ENCODE measurements at places on chromosomes 7 and 10.

DNA sequence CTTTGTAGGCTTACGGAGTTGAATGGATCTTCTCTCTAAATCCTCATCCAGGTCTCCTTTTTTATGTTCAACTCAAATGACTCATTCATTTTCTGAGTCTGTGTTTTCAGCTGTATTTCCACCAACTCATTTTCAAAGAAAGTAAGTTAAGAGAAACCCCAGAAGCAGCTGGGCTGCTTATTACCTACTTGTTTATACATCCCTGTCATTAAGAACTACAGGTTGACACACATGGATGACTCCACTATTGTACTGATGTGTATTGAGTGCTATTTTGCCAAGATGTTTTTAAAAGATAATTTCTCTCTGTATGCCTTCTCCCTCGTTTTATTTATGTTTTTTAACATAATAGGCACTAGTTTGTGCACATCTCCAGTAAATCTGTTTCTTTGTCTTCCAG, 41.9 kb downstream of the DGKI start:
- DNase-seq, result no peak

- DNase-seq, result no peak
Measured at GRCh38 chr7:7921830-7922229, 46.8 kb upstream of the GLCCI1 start.

DNA sequence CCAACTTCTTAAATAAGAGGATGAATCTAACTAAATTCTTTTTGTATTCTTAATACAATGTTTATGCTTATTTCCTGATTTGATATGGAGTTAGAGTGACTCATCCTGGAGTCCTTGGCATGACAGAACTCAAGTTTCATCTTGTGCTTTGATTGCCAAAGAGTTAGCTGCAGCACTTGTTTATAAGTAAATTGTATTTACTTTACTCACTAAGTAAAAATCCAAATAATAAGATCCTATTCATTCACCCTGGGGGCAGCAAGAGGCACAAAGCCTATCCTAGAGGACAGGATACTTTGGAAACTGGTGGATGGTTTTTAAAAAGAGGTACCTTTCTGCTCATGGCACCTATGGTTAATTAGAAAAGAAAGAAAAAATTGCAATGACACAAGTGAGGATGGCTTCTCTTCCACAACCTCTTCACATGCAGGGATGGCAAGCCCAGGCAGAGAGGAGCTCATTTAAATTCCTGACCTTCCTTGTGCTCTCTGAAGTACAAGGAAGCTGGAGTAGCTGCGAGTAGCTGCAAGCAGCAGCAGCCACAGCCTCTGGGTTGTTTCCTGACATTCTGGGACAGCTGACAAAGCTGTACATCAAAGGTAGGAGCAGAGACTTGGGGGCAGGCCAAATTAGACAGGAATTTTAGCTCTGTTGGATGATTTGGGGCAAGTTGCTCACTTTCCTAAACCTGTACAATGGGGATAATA, 28.5 kb upstream of the CROT start:
- peak; percentile 83 for DNase-seq

- no peak for DNase-seq
Measured at GRCh38 chr10:64096941-64097340, 575.7 kb downstream of the REEP3 start.

DNA sequence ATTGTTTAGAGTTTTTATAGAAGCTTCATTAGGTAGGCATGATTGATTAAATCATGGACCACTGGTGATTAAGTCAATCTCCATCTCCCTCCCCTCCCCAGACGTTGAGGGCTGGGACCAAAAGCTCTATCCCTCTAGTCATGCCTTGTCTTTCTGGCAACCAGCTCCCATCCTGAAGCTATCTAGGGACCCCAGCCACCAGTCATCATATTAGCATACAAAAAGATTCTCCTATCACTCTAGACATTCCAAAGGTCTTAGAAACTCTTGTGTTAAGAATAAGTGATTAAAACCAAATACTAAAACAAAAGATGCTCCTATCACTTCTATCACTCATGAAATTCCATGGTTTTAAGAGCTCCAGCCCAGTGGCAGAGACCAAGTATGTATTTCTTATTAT, 178.2 kb downstream of the RAPGEF5 start:
- DNase-seq, result no peak

- DNase-seq, result no peak
Measured at GRCh38 chr7:75963381-75963995, 30.9 kb downstream of the TMEM120A start.

- DNase-seq, result no peak
Measured at GRCh38 chr7:134457210-134457609, 1.7 kb downstream of the AKR1B1 start.

DNA sequence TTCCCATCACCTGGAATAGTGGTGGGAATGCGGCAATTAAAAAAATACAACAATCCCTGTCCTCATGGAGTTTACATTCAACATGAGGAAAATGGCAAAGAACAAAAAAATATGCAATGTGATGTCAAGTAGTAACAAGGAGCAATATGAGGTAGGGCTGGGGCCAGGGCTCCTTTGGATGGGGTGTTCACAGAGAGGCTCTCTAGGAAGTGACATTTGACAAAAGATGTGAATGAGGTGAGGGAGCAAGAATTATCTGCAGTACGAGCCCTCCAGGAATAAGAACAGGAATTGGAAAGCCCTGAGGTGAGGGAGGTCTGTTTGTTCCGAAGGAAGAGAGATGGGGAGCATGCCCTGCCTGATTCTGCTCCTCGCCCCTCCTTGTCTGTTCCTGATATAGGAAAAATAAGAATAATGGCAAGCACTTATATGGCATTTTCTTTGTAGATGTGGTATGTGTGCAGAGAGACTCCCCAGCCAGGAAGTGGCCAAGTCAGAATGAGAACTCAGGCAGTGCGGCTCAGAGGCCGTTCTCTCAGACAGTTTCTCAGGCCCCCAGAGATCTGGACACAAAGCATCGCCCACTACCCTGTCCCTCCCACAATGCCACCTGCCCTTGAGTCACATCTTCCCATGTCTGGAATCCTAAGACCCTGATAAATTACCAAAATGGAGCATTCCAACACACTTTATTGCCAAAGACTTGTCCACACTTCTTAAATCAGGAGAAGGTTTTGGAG, 105.6 kb downstream of the APBB1IP start:
- no peak for DNase-seq

DNA sequence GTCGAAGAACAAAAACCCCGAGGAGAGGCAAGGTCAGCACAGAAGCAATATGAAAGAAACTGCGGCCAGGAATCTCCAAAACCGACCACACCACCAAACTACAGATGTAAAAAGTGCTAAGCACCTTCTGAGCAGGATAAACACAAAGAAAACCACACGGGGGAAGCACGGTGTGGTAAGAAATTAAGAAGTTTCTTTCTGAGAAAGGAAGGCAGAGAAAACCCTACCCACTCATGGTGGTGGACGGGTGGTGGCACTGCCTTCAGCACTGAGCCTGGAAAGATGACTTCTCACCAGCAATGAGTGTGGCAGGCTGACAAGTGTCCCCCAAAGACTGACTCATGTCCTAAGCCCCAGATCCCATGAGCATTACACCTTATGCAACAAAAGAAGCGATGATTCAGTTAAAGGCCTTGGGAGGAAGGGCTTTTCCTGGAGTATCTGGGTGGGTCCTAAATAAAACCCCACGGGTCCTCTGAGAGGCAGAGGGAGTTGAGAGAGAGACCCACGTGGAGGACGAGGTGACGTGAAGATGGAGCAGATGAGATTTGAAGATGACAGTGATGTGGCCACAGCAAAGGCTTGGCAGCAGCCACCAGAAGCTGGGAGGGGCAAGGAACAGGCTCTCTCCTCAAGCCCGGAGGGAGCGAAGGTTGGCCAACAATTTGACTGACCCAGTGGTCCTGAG, 124.9 kb downstream of the DLG5 start:
- DNase-seq, result peak; percentile 41

DNA sequence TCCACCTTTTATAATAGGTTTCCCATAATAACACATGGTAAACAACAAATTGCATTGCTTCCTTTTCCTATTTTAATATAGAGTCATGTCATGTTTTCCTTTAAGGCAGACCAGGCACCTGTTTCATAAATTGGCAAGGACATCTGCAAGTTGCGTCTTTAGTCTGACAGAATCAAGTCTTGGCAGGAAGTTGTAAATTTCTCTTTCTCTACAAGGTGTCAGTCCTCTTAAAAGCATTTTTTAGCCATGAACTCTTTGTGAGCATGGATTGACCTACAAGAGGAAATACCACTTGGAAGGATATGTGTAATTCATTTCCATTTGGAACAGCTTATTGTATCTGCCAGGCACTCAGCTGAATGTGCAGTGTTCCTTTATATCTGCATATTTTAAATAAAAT, 176.8 kb downstream of the PRKG1 start:
- DNase-seq, result no peak

GRCh38 chr10:33674491-33674890, 340.0 kb upstream of the NRP1 start:
- DNase-seq, result no peak

GRCh38 chr10:541750-542371, 147.6 kb downstream of the DIP2C start:
- DNase-seq, result no peak

DNA sequence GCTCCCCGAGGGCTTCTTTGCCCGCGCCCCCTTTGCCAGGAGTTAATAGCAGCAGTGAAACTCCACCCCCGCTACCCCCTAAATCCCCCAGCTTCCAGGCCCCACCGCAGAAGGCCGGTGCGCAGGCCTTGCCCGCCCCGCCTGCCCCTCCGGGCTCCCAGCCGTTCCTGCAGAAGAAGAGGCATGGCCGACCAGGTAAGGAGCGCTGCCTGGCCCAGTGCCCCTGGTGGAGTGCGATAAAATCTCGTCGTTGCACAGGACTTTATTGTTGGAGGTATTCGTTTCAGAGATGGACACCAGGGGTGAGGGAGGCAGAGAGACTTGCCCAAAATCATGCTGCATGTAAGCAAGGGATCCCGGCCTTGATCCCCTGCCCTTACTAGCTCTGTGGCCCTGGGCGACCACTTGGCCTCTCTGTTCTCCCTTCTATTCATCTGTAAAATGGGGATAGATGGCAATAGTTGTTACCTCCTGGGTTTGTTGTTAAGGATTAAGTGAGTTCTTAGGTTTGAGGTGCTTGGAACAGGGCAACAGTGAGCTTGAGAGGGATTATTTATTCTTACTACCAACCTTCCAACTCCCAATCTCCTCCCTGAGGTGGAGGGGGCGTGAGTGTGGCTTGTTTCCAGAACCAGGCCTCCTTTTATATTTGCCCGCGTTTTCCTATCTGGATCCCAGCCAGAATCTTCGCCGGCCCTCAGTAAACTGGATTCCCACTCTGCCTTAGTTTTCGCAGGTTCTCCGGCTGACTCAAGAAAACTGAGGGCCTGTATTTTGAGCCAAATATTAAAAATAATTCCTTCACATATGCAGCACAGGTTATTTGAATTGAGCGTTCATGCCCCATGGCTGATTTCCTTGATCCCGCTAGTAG, 78.3 kb downstream of the WIPF3 start:
- DNase-seq, result no peak

DNA sequence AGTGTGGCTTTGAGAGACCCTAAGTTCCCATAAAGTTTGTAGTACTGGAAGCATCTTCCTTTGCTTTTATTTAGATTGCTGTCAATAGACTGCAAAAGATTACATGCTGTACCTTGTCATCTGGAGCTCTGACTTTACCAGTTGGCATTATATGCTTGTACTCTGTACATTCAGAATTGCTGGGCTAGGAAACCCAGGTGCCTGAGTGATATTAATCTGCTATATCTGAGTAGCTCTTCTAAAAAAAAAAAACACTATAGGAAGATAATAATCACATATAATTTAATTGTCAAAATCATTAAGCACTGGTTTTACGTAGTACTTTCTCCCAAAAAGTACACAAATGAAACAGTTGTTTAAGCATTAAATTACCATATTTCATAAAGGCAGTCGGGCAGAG, 12.3 kb downstream of the GATA3 start:
- no peak for DNase-seq

GRCh38 chr7:80517282-80517747, 5.5 kb upstream of the GNAT3 start:
- DNase-seq, result no peak

- peak; percentile 19 for DNase-seq
Measured at GRCh38 chr10:78777466-78777865, 291.3 kb upstream of the ZMIZ1 start.

GRCh38 chr7:82166260-82167015, 277.1 kb downstream of the CACNA2D1 start:
- no peak for DNase-seq

All from EL (cell line).